ENCODE measurements at places on chromosomes 4 and X. TPM values are rescaled to one million over a fixed set of nuclear protein-coding genes. Genes with fewer than 3 reads are reported as not detected.

- DNase-seq = peak; percentile 44
These were observed 124.5 kb downstream of the NPNT start for GRCh38 chr4:106019771-106020170.

DNA sequence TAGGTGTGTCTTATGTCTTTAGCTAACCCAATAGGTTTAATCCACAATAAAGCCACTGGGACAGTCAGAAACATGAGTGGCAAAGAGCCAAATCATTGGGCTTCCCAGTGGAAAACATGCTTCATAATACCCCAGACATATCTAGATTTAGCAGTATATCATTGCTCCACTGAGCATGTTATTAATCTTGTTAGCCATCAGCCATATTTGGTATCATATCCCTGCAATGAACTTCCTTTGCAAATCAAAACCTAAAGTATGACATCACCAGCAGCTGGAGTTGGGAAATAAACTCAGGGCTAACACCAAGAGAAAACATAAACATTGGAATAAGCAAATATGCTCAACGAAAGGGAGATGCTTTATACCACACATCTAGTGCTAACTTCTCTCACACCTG, 280.8 kb upstream of the NOCT start:
- DNase-seq = peak; percentile 59

The GIMD1 gene
- total RNA-seq = not detected

- DNase-seq = no peak
These were observed 4.7 kb downstream of the MAEA start for GRCh38 chr4:1294424-1294823.

GRCh38 chr4:24802648-24803047, 7.3 kb downstream of the SOD3 start:
- no peak for DNase-seq

DNA sequence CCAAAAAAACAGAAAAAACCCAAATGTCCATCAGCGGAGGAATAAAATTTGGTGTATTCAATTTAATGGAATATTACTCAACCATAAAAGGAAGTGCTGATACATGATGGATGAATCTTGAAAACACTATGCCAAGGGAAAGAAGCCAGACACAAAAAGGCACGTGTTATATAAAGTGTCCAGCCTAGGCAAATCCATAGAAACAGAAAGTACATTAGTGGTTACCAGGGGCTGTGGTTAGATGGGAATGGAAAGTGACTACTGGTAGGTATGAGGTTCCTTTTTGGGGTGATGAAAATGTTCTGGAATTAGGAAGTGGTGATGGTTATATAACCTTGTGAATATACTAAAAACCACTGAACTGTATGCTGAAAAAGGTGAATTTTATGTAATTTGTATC, 3.5 kb upstream of the CDKL2 start:
- DNase-seq = peak; percentile 81
